ENCODE measurements at places on chromosomes 2 and 18.

DNA sequence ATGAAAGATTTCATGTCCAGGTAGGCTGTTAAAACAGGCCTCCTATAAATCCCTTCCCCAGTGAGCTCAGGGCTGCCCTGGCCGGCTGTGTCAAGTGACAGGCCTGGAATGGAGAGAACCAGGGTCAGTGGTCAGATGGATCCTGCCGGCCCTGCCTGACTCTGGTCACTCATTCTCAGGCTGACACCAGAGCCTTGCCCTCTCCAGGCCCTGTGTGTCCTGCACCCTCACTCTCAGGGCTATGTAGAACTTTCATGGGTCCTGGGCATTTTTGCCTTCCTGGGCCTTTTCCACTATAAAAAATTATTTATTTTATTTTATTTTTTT, 82.0 kb upstream of the RGPD5 start:
- DNase-seq = no peak

DNA sequence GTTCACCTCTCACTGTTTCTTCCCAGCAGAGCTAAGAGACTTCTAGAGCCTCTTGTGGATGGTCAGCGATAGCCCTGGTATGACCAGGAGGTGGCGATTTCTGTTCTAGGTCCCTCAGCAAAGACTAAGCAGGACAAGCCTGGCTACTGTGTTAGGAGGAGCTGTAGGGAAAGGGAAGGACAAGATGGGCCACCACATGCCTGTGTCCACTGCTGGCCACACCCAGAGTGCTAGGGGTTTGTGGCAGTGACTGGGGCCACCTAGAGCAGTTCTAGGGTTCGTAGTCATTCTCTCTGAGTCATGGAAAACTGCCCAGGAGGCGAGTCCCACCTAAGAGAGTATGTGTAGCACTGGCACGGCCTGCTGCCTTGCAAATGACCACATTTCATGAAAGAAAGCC, 179.4 kb downstream of the ALPK2 start:
- DNase-seq = no peak

DNA sequence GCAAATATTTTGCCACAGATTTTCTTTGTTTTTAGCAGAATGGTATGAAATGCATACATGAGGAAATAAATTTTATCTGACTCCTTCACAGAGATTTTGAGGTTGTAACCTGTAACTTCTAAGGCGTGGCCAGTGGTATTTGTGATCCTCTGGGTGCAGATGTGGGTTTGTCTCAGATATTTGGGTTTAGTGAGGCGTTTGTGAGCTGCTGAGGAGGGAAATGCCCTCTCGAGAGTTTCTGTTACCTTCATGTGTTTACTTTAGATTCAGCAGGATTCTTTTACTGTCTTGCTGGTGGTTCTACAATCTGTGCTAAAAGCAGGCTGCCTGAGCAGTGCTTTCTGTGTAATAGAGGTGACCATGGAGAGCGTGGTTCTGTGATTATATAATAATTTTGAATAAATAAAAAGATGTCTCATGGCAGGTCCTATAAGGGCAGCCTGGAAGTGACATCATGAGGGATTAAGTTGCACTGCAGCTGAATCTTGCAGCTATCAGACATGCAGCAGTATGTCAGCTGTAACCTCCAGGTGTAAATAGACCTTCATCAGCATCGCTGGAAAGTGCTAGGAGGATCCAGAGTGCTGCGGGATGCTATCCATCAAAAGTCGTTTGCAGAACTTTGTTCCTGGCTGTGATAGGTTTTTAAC, 34.1 kb downstream of the TANC1 start:
- no peak for DNase-seq

DNA sequence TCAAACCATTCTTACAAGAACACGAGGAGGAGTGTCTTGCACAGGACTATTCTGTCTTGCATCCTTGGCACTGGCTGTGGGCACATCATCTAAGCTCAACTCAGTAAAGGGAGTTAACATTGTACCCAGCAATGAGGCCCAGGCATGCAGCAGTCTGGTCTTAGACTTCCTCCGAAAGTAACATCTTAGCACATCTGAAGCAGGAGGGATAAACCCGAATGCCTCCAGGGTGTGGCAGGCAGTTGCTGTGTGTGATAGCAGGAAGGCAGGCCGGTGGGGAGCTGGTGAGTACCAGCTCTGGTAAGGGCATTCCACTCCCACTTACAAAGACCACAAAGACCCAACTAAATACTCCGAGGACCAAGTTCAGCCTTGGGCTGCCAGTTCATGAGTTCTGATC, 206.3 kb downstream of the TSN start:
- DNase-seq = no peak
